NAMALWA (cell line): ENCODE measurements at places on chromosomes 2 and 18.

GRCh38 chr2:181461056-181461997, 4.1 kb downstream of the ITGA4 start:
- DNase-seq = peak; percentile 35

GRCh38 chr18:13517369-13517768, 209.0 kb downstream of the FAM210A start:
- no peak for DNase-seq

- DNase-seq = no peak
Measured at GRCh38 chr18:13241893-13242175, 23.3 kb downstream of the LDLRAD4 start.

DNA sequence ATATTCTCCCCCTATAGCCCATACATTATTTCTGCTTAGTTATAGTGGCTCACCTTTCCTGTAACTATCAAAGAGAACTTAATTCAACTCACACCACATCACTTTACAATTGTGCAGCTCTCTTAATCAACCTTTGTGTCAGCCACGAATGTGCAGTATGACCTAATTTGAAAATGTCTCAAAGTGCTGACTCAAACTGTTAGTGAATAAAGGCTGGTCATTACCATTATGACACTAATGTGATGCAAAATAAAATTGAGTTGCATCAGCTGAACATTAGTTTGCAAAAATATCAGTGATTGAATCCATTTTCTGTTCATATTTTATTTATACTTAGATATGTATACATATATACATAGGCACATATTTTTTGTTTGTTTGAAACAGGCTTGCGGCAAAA, 251.8 kb downstream of the MEIS1 start:
- DNase-seq = peak; percentile 1

DNA sequence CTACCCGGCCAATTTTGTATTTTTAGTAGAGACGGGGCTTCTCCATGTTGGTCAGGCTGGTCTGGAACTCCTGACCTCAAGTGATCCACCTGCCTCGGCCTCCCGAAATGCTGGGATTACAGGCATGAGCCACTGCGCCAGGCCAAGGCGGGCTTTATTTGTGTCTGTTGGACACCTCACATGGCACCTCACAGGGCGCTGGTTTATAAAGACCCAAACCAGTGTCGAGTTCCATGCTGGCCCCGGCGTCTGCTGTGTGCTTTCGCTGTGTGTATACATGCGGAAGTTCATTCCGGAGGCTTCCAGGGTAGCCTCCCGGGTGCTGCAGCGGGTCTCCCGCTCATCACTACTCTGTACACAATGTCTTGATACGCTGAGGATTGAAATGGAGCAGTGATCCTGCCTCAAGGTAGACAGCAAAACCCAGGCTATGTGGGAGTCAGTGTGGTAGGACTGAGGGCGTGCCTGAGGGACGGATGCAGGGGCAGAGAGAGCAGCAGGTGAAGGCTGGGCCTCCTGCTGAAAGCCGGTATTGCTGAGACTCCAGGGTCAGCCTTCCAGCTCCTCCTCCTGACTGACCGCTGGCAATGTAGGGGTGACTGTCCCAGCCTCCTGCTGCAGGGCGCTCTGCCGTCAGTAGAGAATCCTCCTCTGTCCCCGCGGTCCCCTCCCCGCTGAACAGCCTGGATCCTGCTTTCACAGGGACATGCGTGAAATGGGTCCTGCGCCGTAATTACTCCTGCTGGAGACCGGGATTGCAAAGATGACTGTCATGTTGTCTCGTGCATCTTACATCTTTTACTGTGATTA, 22.7 kb downstream of the LDLRAD4 start:
- no peak for DNase-seq

- peak; percentile 11 for DNase-seq
Measured at GRCh38 chr2:53075760-53076159, 691.8 kb upstream of the CHAC2 start.

DNA sequence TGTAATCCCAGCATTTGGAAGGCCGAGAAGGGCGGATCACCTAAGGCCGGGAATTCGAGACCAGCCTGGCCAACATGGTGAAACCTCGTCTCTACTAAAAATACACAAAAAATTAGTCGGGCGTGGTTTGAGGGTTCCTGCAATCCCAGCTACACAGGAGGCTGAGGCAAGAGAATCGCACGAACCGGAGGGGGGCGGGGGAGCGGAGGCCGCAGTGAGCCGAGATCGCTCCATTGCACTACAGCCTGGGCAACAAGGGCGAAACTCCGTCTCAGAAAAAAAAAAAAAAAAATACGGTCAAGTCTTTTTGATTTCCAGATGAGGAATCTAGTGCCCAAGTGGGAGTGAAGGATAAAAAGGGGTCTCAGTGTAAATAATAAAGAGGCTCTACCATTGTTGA, 16.5 kb upstream of the MEIS1 start:
- no peak for DNase-seq

GRCh38 chr2:120568089-120568974, 167.3 kb upstream of the GLI2 start:
- no peak for DNase-seq

DNA sequence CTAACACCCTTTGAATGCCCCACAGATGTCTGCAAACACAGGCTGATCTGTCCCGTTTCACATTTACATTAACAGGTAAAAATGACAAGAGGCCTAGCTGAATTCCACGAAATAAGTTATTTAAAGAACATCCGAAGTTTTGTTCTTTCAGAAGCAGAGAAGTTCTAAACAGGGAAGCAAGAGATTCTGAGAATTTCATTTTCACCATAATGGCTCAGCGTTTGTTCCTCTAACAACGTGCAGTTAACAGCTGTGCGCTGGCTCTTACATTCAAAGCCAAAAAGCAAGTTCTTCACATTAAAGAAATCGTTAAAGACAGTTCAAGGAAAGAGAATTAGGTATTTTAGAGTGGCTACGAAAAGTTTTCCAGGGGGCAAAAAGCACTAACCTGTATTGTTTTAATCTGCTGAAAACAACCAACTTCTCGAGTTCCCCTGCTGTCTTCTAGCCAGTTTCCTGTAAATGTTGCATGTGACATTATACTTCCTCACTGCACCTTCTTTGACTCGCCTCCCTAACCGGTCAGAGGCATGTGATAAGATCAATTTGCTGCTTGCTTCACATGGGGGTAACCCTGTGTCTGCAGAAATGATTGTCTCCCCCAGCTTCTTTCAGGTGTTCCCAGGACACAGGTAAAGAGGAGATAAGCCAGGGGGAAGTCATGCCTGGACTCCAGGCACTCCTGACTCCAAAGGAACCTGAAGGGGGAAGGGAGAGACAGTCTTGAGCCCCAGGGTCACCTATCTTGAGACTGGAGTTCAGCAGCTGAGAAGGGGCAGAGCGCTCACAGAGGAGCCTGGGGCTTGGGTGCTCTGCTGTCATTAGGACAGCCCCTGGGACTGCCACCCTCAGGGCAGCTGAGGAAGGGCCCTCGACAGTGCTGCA, 36.8 kb upstream of the WIPF1 start:
- peak; percentile 87 for DNase-seq

DNA sequence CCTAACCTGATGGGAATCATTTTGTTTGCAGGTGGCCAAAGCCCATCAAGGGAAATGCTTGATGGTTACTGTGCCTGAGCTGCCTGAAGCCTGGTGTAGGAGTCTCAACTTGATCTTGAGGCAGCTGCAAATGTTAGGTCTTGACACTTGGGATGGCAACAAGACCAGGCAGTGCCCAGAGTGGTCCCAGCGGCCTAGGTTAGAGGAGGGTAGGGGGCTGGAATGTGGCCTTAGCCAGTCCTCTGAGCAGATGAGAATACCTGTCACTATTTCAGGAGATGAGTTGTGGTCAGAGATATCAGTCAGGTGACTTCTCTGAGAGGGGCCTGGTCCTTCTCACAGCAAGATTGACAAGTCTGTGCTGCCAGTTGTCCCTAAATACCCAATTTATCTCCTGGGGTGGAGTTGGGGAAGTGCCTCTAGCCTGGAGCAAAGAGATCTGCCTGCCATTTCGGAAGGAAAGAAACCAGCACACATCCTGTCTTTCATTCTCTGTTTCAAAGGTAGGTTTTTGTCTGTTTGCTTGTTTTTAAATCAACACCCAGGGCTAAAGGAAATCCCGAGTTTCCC, 13.4 kb downstream of the SPTBN1 start:
- no peak for DNase-seq

DNA sequence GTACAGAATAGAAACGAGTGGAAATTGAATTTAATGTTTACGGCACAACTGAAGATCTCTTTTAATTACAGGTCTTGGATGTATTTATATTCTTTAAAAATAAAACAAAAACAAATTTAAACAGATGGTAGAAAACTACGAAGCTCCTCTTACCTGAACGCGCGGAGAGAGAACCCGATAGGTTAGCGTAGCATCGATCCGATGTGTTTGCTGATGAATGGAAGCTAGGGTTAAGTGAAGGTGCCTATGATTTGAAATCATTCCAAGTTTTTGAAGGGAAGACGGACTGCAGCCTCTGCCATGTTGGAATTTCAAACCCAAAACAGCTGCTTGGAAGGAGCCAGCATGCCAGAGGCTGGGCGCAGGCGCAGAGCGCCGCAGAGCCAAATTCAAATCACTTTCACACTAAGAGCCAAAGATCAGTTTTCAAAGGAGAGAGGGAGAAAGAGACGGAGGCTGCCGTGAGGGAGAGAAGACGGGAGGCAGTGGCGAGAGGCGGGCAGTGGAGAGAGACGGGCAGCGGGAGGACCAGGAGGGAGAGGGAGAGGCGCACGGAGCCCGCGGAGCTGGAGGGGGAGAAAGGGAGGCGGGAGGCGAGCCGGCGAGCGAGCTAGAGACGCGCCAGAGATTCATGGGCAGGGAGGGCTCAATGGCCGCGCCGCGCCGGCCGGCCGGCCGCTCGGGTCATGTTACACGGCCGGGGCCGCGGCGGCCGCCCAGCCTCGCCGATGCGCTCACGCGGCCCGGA, at the start of gene FIGN:
FIGN (minus strand) TSS at position 324 of the 748 bp plus-strand sequence. CDS start 1,081 bp downstream, outside the sequence.
- DNase-seq = no peak

DNA sequence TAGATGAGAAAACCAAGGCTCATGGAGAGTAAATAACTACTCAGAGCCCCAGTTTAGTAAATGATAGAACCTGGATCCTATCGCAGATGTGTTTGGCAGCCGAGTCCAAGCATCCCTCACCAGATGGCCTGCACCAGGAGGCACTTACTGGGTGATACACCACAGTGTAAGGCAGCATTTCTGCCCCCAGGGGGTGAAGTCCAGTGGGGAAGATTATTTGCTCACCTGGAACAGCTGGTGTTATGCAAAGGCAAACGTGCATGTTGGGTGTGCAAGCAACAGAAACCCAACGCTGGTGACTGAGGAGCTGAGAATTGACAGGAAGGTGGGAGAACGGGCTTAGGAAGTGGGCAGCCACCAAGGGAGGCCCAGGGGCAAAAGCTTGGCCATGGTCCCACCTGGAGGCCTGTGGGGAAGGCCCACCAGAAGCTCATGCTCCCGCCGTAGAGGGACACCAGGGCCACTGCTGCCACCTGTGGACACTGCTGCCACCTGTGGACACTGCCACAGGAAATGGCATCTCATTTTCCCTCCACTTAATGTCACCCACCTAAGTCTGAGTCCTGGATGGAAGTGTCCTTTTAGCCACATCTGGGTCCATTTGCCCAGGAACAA, 100.6 kb downstream of the TFCP2L1 start:
- no peak for DNase-seq

- no peak for DNase-seq
Measured at GRCh38 chr18:46315161-46315560, 211.0 kb downstream of the HAUS1 start.

- DNase-seq = no peak
Measured at GRCh38 chr2:28433215-28433614, 40.6 kb downstream of the FOSL2 start.

DNA sequence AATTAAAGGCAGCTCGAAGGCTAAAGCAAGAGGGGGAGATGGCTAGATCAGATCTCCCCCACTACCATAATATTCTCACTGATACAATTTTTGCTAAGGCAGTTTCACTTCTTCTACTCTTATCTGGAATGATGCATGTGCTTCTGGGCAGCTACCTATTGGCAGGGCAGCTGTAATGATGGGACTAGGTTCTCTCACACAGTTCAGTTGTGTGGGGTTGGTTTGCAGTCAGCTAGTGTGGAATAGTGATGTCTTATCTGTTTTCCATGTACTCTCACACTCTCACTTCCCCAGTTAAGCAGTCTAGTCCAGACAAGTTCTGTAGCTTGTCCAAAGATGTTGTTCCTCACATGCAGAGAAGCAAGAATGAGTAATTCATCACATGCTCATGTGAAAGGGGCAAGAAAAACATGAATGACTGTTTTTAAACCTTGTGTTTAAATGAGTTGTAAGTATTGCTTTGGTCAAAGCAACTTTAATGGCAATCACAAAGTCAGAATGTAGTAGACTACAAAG, 836.1 kb downstream of the CBLN2 start:
- DNase-seq = no peak

DNA sequence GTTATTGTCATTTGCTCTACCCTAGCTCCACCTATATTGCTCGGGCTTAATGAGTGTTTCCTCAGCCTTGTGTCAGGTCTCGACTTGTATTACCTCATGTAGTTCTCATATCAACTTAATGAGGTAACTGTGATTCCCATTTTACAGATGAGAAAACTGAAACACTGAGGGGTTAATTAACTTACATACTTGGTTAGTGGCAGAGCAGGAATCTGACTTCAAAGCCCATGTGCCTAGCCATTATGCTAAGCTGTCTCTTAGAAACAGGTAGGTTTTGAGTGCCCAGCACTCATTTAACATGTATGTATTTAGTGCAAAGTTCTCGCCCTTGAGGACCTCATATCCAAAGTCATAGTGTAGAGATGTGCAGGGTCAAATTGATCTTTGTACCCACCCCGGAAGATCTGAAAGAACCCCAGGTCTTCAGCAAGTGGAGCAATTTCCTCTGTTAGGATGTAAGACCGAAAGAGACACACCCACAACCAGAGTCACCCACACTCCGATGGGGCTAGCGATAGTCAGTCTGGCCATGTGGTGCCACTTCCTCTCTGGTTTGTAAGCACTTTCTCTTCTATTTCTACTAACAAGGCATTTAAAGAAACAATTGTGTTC, 121.0 kb upstream of the SLC39A10 start:
- DNase-seq = peak; percentile 17

DNA sequence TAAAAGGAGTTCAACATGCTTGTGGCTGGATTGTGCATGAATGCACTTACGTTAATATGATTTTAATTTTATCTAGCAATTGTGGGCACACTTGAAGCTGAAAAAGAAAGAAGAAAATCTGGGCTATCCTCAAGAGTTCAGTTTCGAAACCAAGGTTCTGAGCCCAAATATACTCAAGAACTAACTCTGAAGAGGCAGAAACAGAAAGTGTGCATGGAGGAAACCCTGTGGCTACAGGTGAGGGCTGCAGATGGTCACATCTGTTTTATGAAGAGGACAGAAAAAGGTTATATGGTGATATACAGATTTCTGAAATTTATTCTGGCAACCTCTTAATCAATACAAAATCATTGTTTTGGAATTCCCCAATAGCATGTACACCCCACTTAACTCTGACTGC, 57.3 kb downstream of the ITGA6 start:
- DNase-seq = no peak

GRCh38 chr2:108594982-108595464, 60.8 kb downstream of the LIMS1 start:
- DNase-seq = no peak

- DNase-seq = no peak
Measured at GRCh38 chr18:40949114-40949950, 1005.7 kb upstream of the PIK3C3 start.
